NCI-H82 (cell line): ENCODE measurements at places on chromosomes 6 and 20.

DNA sequence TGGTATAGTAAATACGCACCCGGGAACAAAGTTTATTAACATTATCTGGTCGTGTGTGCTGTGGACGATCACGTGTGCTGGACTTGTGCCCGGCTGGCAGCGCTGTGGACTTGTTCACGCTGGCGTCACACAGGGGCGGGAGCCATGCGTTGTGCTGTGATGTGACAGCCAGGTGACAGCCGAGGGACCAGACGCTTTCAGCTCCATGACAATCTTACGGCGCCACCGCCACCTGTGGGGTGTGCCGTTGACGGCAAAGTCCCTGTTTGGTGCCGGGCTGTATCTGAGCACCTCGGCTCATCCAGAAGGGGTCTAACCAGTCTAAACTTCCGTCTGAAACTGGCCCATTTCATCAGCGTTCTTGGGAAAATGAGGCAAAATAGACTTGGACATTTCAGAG lies 25.2 kb downstream of the DLL1 start:
- DNase-seq: peak; percentile 59

- DNase-seq: no peak
Measured at GRCh38 chr6:48109944-48110343, 1.1 kb downstream of the PTCHD4 start.

DNA sequence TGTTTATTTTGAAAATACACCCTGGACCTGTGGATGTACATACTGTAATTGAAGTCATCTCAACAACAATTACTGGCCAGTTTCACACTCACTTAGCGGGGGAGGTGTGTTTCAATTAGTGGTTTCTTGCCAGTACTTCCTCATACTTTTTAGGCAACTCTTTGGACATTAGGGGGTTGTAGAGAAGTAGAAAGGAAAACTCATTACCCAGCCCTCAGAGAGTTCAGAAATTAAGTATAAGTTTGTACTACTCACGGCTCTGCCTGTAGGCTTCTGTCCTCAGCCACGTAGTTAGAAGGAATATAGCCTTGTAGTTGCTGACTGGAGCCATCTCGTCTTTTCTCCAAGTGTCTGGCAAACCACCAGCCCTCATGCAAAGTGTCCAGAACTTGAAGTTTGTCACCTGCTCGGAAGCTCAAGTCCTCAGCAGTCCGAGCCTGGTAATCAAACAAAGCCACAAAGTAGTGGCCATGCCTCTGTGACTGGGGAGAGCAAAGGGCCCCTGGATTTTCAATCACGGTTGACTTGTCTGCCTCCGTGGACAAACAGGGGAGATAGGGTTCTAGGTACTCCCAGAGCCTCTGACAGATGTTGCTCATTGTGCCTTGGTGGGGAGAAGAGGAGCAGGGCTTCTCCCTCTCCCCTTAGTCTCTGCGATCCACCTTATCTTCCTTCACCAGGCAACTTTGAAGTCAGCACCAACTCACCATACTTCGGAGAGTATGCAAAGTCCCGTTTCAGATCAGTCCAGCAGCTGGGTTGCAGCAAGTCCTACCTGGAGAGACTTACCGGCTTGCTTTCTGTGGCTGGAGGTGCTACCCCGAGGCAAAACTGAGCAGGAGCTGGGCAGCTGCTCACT lies 749 bp downstream of the FRK start:
- no peak for DNase-seq

DNA sequence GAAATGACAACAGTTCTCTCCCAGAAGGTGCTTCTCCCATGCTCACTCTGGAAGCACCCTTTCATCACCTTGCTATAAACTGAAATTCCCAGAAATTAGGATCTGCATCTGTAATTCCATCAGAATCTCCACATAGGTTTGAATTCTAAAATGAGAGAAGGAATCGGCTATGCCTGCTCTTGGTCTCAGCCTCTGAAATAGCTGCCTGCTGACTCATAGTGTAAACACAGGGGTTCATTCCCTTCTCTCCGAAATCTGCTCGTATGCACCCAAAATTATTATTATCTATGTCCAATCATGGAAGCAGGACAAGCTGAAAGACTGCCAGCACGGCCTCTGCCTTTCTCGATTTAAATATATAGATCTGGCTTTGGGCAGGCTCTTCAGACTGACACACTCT lies 74.6 kb upstream of the TAB2 start:
- DNase-seq: no peak

GRCh38 chr6:28537065-28537464 lies 11.4 kb downstream of the GPX5 start:
- no peak for DNase-seq

GRCh38 chr6:163648868-163649267 lies 234.3 kb downstream of the QKI start:
- no peak for DNase-seq

DNA sequence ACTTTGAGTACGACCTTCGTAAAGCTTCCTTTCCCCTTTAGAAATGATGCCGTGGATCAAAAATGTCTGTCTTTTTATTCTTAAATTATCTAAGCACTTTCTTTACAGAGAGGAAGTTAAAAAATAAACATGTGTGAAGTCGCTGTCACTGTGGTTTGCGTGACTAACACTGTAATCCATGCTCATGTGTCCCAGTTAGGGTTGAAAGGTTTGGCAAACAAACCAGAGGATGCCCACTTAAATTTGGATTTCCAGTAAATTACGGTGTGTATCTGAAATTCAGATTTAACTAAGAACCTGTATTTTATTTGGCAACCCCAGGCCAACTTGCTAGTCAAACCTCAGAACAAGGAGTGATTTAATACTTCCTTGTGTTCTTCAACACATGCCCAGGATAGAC lies 21.1 kb downstream of the HLA-DRB1 start:
- no peak for DNase-seq

GRCh38 chr6:152173321-152173720 lies 365.8 kb downstream of the ESR1 start:
- no peak for DNase-seq

- DNase-seq: peak; percentile 21
Measured at GRCh38 chr6:79808921-79809320, 138.4 kb downstream of the ELOVL4 start.

DNA sequence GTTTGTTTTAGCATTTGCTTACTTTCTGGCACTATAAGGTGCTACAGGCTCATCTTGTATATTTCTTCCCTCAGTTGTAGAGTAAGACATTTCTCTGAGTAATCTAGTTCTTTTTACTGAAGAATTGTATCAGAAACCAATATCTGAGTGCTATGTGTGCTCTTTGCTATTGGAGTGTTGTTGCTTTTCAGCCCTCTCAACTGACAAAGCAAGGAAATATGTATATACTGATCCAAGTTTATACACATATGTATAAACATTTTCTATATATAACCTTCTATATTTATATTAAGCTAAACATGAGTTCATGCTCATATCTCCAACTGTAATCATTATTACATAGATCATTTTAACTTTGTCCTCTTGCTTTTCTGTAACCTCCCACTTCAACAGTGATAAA lies 405.7 kb downstream of the RFPL4B start:
- DNase-seq: no peak

DNA sequence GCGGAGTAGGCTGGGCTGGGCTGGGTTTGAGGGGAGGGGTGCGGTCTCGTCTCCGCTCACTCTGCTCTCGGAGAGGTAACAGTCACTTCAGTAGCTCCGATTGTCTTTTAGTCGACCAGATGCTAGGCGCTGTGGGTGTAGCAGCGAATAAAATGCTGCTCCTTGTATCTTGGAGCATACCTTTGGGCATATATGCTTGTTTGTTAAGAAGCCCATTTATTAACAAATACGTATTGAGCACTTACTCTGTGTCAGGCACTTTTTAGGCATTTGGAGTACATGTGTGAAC lies 545 bp downstream of the ACTR5 start:
- no peak for DNase-seq

DNA sequence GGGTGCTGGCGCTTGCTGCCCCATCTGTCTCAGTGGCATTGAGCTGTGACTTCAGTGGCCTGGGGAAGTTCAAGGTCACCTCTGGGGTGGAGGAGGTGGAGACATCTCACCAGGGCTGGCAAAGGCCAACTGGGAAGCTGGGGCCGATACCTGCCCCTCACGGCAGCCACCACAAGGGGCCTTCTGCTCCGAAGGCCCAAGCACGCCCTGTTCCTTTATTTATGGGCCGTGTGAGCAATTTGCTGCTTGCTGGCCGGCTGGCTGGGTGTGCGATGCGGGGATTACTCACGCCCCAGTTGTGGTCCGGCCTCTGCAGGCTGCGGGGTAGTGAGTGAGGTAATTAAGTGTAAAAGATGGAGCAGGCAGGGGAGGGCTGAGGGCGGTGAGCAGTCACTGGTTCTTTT lies 13.2 kb upstream of the SCRT2 start:
- DNase-seq: peak; percentile 31

DNA sequence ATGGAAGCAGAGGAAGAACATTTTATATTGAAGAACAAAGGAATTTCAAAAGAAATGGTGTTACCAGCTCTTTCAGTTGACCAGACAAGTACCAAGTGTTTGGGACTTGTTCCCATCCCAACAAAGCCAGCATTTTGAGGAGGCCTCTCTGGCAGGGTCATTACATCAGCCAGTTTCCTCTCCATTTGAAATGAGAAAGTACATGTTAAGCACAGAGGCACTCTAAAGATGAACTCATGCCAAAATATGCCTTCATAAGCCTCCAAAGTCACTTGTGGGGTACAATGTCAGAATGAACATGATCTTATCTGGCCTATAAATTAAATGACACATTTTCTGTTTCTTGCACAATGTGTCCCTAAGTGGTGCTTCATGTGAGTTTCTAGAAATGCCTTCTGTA lies 223.9 kb downstream of the PRL start:
- no peak for DNase-seq

DNA sequence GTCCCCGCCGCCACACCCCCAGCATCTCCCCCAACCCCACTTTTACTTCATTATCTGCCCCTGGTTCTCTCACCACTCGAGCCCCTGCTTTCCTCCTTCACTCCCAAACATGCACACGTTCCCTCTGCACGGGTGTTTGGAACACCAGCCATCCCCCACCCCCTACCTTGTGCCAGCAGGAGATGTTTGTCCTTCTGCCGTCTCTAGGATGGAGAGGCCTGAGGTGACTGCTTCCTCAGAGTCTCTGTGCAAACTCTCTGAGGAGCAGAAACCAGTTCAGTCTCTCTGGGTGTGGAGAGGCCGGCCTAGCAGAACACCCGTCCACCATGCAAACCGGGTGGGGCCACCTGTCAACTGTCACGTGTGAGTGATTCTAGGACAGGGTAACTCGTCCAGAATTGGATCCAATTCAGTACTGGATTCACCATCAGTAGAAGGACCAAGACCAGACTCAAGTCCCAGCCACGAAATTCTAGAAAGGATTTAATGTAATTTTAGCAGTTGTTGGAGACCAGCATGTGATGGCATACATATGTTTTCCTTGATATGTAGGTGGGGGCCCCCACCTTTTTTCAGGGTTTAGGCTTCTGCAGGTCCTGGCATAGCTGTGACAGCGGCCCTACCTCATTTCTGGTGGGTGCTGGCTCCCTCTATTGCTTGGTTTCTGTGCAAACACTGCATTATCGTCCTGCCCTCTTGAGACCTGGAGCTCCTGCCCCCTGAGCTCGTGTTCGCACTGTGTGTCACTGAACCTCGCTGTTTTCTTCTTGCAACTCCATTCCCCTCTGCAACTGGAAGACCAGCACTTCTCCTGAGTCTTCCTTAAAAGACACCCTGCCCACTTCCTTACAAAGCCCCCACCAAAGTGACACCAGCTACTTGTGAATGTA lies at the start of gene RAET1E:
TSS of gene RAET1E (minus strand) at position 259 of the 890 bp plus-strand sequence. CDS start 7,212 bp downstream, outside the sequence.
- peak; percentile 11 for DNase-seq

DNA sequence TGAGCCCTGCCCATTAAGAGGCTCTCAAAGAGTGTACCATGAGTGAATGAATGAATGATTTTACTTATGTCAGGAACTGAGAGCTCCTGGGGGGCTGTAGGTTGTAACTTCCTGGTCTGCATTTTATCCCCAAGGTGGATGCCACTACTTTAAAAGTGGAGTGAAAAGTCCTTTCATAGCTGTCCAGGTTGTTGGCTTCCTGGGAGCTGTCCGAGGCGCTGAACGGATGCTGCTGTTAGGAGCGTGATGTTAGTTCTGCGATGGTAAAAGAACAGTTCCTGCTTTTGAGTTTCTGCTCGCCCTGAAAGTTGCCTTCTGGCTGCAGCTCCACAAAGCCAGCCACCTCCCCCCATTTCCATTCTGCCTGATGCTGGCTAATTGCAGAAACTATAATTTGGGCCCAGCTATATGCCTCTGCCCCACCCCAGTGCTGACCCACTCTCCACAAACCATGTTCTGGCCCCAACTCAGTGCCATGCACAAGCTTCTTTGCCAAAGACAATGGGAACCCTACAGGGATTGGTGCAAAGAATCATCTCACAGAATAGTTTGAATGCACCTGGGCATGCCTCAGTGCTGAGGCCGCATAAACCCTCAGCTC lies 330.9 kb upstream of the CDH4 start:
- DNase-seq: no peak

DNA sequence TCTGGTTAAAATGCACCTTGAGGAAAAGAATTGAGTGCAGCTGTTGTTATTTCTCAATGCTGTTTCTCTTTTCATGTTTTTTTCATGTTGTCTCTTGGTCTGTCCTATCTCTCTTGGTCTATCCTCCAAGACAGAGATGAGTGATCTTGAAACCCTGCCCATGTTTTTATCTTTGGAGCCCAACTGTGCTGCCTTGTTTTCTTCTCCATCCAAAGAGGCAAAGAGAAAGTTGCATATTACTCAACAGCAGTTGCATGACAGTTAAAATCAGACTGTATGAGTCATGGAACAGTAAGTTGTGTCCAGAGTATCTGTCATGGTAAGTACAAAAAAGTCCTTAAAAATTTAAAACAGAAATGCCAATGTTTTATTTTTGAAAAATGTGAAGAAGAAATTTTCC lies 26.2 kb downstream of the BCAS1 start:
- DNase-seq: no peak

- no peak for DNase-seq
Measured at GRCh38 chr6:169661391-169661756, 40.5 kb downstream of the WDR27 start.

DNA sequence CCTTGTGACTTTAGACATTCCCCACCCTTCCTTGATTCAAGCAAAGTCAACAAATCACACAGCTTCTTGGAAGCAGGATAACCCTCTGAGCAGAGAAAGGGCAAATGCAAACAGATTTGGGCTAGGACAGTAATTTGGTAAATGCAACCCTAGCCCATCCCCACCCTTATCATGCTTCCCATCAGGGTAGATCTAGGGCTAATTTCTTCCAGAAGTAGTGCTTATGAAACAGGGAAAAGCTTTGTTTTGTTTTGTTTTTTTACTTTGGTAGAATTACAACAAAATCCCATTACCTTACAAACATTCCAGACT lies 525.1 kb upstream of the NOX3 start:
- DNase-seq: no peak

GRCh38 chr6:16184129-16184528 lies 54.3 kb upstream of the GMPR start:
- peak; percentile 86 for DNase-seq

DNA sequence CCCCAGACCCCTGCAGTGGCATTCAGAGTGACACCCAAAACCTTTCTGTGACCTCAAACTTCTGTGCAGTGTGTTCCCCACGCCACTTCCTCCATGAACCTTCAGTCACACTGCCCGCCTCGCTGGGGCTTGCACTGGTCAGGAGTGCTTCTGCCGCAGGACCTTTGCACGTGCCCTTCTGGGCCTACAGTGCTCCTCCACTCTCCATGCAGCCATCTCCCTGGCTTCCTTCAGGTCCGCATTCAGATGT lies 27.1 kb downstream of the SYNJ2 start:
- DNase-seq: no peak
